Right ventricle myocardium inferior (tissue), 1 donor: ENCODE measurements at places on chromosomes 12 and 14.

GRCh38 chr12:106815741-106816140, 41.3 kb downstream of the RIC8B start:
- no peak for DNase-seq

DNA sequence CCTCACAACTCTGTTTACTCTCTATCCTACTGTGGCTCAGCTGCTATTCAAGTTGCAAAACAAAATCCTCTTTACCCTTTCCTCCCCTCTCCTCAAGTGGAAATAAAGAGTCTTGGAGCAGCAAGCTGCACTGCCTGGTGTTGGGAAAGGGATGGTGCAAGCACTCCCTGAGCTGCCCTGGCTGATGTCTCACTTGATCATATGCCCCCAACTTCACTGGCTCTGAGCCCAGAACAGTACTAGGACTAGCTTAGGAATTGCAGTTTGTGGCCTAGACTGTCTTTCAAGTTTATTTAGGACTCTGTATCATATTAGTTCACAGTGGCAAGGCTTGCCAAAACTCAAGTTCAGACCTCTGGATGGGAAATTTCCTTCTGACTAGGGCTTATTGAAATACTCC, 1683.8 kb upstream of the SEL1L start:
- no peak for DNase-seq

DNA sequence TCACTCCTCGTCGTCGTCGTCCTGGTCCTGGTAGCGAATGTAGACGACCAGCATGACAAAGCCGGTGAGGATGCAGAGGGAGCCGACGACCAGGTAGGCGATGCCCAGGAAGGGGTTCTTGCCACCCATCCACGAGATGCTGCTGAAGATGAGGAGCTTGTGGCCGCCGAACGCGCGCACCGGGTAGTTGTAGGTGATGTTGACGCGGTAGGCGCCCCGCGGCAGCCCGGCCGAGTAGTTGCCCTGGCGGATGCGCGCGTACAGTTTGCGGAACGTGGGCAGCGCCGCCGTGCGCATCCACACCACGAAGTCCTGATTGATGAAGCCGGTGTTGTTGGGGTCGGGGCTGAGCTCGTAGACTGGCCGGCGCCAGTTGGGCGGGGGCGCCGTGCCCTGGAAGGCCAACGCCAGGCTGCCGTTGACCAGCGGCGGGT, 1.0 kb downstream of the TMEM30B start:
- DNase-seq = no peak

DNA sequence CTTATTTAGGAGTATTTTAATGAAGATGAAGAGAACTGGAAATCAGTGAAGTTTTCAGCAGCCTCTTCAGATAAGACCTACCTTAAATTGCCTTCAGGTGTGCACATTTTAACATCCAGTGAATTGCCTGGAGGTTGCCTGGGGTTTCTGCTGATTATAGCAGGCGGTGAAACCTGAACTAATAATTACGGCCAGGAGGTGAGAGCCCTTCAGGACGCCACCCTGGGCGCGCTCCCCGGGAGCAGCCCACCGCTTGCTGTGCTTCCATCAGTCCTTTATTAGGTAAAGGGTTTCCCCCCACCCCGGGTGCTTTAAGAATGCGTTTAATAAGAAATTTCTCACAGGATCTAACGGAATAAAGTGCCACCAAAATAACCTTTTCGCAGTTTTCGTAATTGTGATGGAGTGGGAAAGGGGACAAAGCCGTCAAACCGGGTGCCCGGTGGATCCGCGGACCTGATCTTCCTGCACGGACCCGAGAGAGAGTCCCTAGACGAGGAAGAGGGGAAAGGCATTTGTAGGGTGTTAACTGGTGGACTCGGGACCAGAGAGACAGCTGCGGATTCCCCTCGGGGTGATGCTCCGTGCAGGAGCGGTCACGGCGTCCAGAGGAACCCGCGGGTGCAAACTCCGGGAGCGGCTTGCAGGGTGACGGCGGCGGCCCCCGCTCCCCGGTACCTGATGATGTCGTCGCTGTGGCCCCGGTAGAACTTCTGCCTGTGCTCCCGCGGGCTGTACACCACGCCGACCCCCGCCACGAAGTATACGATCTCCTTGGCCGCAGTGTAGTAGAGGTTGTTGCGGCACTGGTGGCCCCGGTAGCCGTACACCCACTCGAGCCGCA, 902 bp downstream of the EML5 start:
- DNase-seq = peak; percentile 66

DNA sequence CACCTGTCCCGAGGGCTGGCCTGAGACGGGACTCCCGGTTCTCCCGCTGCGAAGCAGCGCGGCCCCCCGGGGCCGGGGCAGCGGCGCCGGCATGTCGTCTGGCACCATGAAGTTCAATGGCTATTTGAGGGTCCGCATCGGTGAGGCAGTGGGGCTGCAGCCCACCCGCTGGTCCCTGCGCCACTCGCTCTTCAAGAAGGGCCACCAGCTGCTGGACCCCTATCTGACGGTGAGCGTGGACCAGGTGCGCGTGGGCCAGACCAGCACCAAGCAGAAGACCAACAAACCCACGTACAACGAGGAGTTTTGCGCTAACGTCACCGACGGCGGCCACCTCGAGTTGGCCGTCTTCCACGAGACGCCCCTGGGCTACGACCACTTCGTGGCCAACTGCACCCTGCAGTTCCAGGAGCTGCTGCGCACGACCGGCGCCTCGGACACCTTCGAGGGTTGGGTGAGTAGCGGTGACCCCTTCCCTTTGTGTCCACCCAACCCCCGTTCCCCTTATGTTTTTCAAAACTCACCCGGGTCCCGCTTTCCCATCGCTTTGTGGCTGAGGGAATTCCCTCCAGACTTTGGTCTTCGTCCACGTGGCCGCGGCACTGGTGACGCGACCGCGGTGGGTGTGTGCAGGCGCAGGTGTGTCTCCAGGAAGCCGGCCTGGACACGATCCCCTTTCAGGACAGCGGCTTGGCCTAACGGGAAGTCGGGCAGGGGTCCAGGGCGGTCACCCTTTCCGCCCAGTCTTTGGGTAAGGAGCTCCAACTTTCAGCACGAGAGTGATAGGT, 826 bp downstream of the PRKCH start:
- DNase-seq = peak; percentile 74

DNA sequence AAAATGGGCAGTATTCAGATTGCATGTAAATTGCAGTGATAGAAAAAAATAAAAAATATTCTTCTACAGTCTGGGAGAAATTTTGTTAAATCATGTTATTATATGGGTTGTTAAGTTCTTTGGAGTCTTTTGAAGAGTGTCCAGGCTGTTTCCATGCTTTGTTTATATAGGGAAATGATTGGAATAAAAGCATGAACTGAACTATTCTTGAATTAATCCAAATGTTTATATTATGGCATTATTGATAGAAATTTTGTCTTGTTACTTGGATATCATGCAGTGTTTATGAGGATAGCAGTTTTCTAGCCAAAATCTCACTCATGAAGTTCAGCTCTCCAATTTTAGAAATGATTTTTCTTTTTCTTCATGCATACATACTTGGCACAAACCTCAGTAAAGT, 108.2 kb upstream of the NAV3 start:
- no peak for DNase-seq

GRCh38 chr14:76282581-76282980, 93.4 kb upstream of the ESRRB start:
- no peak for DNase-seq

DNA sequence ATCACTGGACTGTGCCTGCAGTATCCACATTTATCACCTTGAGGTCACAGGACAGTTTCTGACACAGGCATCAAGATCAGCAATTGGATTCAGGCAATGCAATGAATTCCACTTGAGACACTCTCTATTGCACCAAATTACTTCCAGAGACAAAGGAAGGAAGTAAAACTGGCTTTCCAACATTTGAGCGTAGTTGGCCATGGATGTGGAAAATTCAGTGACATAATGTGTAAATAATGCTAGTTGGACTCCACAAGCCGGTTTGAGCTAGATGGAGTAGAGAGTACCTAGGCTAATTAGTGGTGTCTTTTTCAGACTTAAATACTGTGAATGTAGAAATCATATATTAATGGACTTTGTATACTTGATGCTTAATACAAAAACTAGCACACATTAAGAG, 168.3 kb upstream of the SYT1 start:
- no peak for DNase-seq

DNA sequence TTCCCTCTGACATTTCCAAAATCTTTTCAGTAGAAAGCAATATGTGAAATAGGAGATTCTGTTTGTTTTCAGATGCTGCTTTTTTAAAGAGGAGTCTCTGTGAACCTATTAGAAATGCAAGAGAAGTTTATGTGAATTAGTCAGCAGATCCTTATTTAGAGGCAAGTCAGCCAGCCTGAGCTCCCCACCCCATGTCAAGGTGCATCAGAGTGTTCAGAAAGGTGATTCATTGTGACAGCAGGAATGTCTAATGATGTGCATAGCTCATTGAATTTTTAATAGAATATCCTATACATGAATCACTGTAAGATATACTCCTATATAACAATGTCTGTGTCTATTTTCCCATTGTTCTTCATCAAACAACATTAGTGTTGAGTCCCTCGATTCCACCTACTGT, 1222.4 kb upstream of the USP15 start:
- no peak for DNase-seq

DNA sequence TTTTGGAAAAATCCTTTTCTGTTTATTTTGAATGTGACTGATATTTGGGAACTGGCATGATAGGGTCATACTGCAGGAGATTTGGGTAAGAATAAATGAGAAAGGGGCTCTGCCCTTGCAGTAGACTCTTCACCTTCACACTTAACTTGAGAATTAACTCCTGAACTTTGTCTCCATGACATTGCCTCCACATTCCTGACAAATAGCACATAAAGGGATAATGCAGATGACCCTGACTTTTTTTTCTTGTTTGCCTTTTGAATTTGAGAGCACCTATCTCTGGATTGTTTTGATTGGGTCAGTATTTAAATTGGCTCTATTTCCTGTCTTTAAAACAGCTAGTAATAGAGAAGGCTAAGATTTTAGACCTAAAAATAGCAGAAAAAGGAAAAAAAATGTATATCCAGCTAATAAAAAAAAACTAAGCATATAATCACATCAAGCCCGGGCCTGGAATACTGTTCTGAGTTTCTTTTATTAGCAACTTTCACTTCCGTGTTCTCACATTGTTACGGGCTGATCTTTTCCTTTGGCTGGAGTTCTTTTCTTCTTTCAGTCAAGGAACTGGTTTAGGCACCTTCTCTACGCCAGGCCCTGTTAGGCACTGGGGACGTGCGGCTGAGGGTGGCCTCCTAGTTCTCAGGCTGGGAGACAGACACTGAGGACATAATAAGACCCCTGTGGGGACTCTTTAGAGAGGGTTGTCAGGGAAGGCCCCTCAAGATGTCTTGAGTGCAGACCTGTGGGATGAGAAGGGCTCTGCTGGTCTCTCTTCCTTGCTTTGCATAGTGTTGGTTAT, 53.1 kb upstream of the GNPNAT1 start:
- no peak for DNase-seq

GRCh38 chr14:96634896-96635295, 132.7 kb downstream of the PAPOLA start:
- DNase-seq = no peak

DNA sequence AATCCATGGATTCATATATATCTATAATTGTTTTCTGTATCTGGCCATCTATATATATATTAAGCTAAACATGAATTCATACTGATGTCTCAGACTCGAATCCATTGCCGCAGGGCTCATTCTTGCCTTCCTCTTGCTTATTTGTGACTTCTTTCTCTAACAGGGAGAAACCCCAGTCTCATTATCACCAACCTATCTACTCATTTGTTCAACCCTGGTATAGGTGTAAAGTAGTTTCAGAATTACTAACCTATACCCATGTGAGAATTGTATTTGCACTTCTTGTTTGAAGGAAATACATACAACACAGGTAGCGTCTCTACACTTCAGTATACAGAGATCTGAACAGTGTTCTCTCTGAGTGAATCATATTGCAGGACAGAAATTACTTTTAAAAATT, 77.7 kb downstream of the PTPN11 start:
- DNase-seq = no peak

DNA sequence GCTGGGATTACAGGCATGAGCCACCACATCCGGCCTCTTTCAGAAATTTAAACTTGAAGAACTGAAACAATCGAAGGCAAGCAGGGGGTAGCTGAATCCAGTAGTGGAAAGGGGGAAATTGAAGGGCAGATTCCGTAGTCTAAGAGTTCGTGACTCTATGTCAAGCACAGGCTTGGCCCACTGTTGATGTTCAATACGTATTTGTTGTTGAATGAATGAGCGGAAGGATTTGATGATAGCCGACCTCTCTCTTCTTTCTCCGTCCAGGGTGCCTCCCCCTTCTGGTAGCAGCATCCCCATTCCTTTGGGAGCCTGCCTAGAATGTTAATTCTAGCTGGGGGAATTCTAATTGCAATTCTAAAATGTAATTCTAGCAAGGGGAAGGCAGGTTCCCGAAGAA, 59.8 kb upstream of the MED13L start:
- no peak for DNase-seq

- DNase-seq = no peak
These were observed 172.2 kb upstream of the GZMB start for GRCh38 chr14:24806061-24806678.

DNA sequence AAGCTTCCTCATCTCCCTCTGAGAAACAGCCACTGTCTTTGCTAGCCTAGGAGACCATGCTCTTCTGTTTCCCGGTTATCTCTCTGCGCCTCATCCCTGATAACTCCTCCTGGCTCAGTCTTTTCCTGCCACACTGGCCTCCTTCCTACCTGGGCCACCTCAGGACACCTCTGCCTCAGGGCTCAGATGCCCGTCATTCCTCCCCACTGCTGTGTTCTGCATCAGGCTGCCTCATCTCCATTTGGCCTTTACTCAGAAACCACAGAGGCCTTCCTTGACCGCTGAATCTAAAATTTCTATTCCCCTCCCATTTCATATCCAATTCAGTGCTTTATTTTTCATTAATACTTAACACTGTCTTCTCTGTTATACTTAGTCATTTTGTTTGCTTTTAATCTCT, 311.0 kb upstream of the RGS6 start:
- DNase-seq = no peak

DNA sequence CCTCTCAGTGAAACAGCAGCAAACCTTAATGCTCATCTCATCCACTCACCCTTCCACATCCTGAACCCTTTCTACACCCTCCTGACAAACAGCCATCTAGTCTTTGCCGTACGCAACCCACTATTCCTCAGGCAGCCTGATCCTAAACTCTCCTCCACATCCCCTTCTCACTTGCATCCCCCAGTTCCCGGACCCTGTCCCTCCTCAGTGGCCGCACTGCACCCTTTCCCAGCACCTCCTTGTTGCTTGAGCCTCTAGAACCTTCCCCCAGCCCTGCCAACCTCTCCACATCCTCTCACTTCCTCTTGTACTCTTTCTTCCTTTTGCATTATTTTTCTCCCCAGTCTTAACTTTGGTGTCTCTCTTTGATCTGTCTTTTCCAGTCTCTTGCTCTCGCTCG, 42.9 kb downstream of the IQSEC3 start:
- DNase-seq = no peak

GRCh38 chr12:72777806-72778205, 505.6 kb downstream of the TRHDE start:
- no peak for DNase-seq

GRCh38 chr14:84036840-84037239, 1493.1 kb upstream of the FLRT2 start:
- DNase-seq = no peak

GRCh38 chr14:35406506-35407305, 2.2 kb upstream of the NFKBIA start:
- DNase-seq = no peak

GRCh38 chr12:128259556-128260070, 7.4 kb upstream of the TMEM132C start:
- no peak for DNase-seq

- DNase-seq = no peak
These were observed 441.4 kb downstream of the EGLN3 start for GRCh38 chr14:33509454-33509853.
